ENCODE measurements at places on chromosomes 6 and 20. TPM values are rescaled to one million over a fixed set of nuclear protein-coding genes. Genes with fewer than 3 reads are reported as not detected.

SNAP91 gene
- not detected for total RNA-seq

SLC35D3 gene
- total RNA-seq, result not detected

DNA sequence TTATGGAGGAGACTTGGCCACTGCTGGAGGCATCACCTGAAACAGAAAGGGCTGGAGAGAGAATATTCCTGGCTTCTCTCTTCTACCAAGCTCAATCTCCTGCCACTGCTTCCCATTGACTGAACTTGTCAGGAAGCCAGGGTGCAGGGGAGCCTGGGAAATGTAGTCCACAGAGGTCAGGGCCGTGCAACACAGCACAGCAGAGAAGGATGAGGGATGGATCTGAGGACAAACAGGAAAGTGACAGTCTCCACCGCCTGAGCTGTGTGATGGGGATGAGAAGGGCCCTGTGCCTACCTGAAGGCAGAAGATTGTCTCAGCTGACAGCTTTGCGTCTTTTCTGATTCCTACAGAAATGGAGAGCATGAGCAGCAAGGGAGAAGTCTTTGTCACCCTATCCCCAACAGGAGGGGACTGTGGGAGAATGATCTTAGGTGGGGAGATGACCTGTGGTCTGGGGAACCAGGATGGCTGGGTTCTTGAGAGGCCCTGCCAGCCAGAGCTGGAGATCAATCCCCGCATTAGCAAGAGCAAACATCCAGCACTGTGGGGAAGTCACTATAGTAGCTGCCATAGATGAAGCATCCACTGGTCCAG lies 114.2 kb downstream of the SNX5 start:
- DNase-seq, result no peak

- DNase-seq, result no peak
These were observed 211.4 kb upstream of the ZFP64 start for GRCh38 chr20:52402950-52403349.

GRCh38 chr6:69370763-69371162 lies 426.0 kb downstream of the LMBRD1 start:
- DNase-seq, result no peak

Data from SJSA1 (cell line).